ENCODE measurements at places on chromosomes 2 and 18.

DNA sequence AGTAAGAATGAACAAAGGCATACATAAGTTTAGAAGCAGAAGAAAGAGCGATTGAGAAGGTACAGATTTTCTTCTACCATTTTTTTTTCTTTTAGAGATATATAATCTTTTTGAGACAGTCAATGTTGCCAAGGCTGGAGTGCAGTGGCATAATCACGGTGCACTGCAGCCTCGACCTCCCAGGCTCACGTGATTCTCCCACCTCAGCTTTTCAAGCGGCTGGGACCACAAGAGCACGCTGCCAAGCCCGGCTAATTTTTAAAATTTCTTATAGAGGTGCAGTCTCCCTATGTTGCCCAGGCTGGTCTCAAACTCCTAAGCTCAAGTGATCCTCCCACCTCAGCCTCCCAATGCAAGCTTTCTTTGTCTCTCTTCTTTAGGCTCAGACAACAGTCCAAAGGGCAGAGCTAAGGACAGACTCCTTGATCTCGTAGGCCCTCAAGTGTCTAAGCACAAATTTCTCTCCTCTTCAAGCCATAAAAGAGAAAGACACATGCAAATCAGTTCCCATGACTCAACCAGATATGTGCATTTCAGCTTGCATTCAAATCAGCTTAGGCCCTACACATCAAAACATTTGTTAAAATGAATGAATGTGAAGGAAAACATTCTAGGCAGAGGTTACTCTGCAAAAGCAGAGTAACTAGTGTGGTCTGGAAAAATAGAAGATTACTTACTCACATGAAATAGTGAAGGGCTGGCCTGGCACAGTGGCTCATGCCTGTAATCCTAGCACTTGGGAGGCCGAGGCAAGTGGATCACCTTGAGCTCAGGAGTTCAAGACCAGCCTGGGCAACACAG lies 18.0 kb downstream of the ITSN2 start:
- no peaks in the 10 kb centered on the region for H3K27me3 ChIP-seq
- H3K4me1 ChIP-seq: peaks cover 81% of the 10 kb centered on the region
- H3K36me3 ChIP-seq: peaks cover 2% of the 10 kb centered on the region
- DNase-seq: peak; percentile 44
- no peak overlapping the region for H3K4me3 ChIP-seq

GRCh38 chr2:240298117-240298790 lies 137.2 kb upstream of the GPC1 start:
- no peak for DNase-seq
- H3K27me3 ChIP-seq: no peaks in the 10 kb centered on the region
- no peaks in the 10 kb centered on the region for H3K4me1 ChIP-seq
- no peak overlapping the region for H3K4me3 ChIP-seq

- DNase-seq: peak; percentile 63
- H3K4me1 ChIP-seq: no peaks in the 10 kb centered on the region
- no peak overlapping the region for H3K4me3 ChIP-seq
- H3K36me3 ChIP-seq: no peaks in the 10 kb centered on the region
- H3K27me3 ChIP-seq: no peaks in the 10 kb centered on the region
These were observed 38.5 kb downstream of the LPIN1 start for GRCh38 chr2:11784747-11785610.

GRCh38 chr2:186518291-186518690 lies 32.2 kb downstream of the ZC3H15 start:
- no peaks in the 10 kb centered on the region for H3K4me1 ChIP-seq
- no peaks in the 10 kb centered on the region for H3K27me3 ChIP-seq
- H3K36me3 ChIP-seq: peaks cover 7% of the 10 kb centered on the region
- no peak overlapping the region for H3K27ac ChIP-seq

DNA sequence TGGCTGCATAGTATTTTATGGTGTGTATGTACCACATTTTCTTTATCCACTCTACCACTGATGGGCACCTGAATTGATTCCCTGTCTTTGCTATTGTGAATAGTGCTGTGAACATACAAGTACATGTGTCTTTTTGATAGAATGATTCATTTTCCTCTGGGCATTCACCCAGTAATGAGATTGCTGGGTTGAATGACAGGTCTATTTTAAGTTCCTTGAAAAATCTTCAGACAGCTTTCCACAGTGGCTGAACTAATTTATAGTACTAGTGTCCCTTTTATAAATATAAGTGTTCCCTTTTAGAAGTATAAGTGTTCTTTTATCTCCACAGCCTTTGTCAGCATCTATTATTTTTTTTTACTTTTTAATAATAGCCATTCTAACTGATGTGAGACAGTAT lies 303.9 kb upstream of the EPHA4 start:
- no peak overlapping the region for H3K4me3 ChIP-seq
- no peak for DNase-seq
- no peak overlapping the region for H3K27ac ChIP-seq
- H3K4me1 ChIP-seq: no peaks in the 10 kb centered on the region
- H3K36me3 ChIP-seq: no peaks in the 10 kb centered on the region

DNA sequence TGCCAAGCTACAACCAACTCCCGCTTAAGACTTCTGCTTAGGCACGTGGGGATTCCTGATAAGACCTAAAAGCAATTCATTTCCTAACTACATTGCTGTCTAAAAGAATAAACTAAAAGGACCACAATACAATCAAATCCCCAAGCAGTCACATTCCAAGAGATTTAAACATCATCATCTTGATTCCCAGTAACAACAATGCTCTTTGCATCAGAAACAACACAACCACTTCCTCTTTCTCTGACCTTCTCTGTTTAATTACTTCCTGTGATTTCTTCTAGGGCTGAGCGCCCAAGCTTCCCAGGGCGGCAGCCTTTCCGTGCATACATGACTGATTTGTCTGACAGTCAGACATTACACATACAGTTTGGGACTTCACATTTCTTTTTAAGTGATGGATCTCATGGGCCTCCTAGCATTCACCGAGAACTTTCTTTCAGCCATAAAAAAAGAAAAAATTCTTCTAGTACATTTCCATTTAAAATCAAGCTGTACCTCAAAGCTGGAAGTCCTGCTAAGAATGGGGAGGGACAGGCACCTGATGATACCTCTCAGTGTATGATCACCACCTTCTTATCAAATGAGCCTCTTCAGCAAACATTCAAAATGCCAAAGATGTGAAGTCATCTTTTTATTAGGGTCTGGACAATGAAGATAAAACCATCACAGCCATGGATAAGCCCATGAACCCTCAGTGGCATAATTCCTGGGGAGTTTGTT lies 11.5 kb downstream of the SPRED2 start:
- H3K4me1 ChIP-seq: peaks cover 15% of the 10 kb centered on the region
- no peak overlapping the region for H3K4me3 ChIP-seq
- H3K36me3 ChIP-seq: no peaks in the 10 kb centered on the region
- no peak overlapping the region for H3K27ac ChIP-seq

GRCh38 chr2:2286592-2286991 lies 44.5 kb downstream of the MYT1L start:
- no peak overlapping the region for H3K27ac ChIP-seq
- H3K27me3 ChIP-seq: no peaks in the 10 kb centered on the region
- H3K36me3 ChIP-seq: no peaks in the 10 kb centered on the region
- DNase-seq: no peak
- H3K4me3 ChIP-seq: no peak overlapping the region
- H3K4me1 ChIP-seq: no peaks in the 10 kb centered on the region

GRCh38 chr2:68428746-68429145 lies 38.3 kb downstream of the FBXO48 start:
- peak overlapping the region; percentile 72 for H3K27ac ChIP-seq
- H3K36me3 ChIP-seq: no peaks in the 10 kb centered on the region
- no peak for DNase-seq
- H3K27me3 ChIP-seq: no peaks in the 10 kb centered on the region
- H3K4me3 ChIP-seq: no peak overlapping the region

DNA sequence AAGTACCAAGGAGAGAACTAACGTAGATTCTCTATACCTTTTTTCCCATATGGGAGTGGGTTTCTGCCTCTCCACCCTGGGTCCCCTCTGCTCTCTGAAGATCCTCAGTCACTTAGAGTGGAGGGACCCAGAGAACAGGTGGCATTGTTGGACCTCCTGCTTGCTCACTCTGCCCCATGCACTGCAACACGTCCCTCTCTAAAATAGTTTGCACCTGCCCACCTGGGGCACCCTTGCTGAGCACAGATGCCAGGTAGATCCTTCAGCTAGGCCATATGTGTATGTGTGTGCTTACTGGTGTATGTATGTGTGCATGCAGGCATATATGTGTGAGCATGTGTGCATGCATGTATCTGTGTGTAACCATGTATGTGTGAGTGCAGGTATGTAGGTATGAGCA lies 2.2 kb downstream of the IL36RN start:
- no peak overlapping the region for H3K27ac ChIP-seq
- no peak overlapping the region for H3K4me3 ChIP-seq
- no peak for DNase-seq

- H3K4me3 ChIP-seq: no peak overlapping the region
- H3K4me1 ChIP-seq: no peaks in the 10 kb centered on the region
- H3K36me3 ChIP-seq: no peaks in the 10 kb centered on the region
- H3K27ac ChIP-seq: no peak overlapping the region
- H3K27me3 ChIP-seq: no peaks in the 10 kb centered on the region
- no peak for DNase-seq
These were observed 2.4 kb upstream of the CHRNG start for GRCh38 chr2:232537079-232537478.

Measured in B cell (primary cell).